Activated naive CD8-positive, alpha-beta T cell treated with anti-CD3 and anti-CD28 coated beads for 36 hours (primary cell): ENCODE measurements at places on chromosomes 12 and 14. TPM values are rescaled to one million over a fixed set of nuclear protein-coding genes. Genes with fewer than 3 reads are reported as not detected.

PRH2 gene
- total RNA-seq = not detected

- no peak overlapping the region for H3K4me3 ChIP-seq
- H3K27ac ChIP-seq = no peak overlapping the region
- no peaks in the 10 kb centered on the region for H3K27me3 ChIP-seq
- H3K4me1 ChIP-seq = no peaks in the 10 kb centered on the region
These were observed 13.3 kb upstream of the EIF4B start for GRCh38 chr12:52992699-52993557.

DNA sequence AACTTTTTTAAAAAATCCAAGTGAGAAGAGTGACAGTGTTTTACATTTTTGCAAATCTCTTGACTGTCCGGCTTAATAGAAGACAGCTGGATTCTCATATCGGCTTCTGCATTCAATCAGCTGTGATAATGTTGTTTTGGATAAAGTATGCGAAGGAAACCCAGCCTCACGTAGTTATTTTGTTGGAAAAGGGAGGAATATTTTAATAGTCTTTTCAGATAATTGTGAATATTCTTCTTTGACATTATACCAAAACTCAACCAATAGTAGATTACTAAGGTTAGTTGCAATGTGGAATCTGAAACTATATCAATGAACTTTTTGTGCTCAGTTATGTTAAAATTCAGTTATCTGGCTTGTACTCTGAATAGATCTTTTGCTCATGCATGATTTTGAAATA, 276.5 kb downstream of the ZFP36L1 start:
- H3K27ac ChIP-seq = no peak overlapping the region
- no peaks in the 10 kb centered on the region for H3K36me3 ChIP-seq
- peaks cover 41% of the 10 kb centered on the region for H3K4me1 ChIP-seq
- no peak overlapping the region for H3K4me3 ChIP-seq
- no peaks in the 10 kb centered on the region for H3K27me3 ChIP-seq

CCDC198 gene
- total RNA-seq = not detected

CDKL1 gene
- total RNA-seq = 7.4 TPM

- H3K27me3 ChIP-seq = no peaks in the 10 kb centered on the region
- DNase-seq = no peak
- H3K27ac ChIP-seq = no peak overlapping the region
- H3K4me3 ChIP-seq = no peak overlapping the region
- peaks cover 19% of the 10 kb centered on the region for H3K36me3 ChIP-seq
These were observed 74.9 kb upstream of the ACTN1 start for GRCh38 chr14:69054030-69054429.

SPX gene
- total RNA-seq = 0.42 TPM

GRCh38 chr12:89976866-89977265, 268.2 kb upstream of the ATP2B1 start:
- H3K4me1 ChIP-seq = peaks cover 4% of the 10 kb centered on the region
- H3K4me3 ChIP-seq = no peak overlapping the region
- H3K27me3 ChIP-seq = no peaks in the 10 kb centered on the region
- H3K36me3 ChIP-seq = no peaks in the 10 kb centered on the region

- no peaks in the 10 kb centered on the region for H3K36me3 ChIP-seq
- no peak overlapping the region for H3K4me3 ChIP-seq
- H3K4me1 ChIP-seq = peaks cover 7% of the 10 kb centered on the region
- H3K27ac ChIP-seq = no peak overlapping the region
- no peak for DNase-seq
- H3K27me3 ChIP-seq = peaks cover 7% of the 10 kb centered on the region
These were observed 42.3 kb upstream of the CSRP2 start for GRCh38 chr12:76921100-76921471.

GRCh38 chr12:121628536-121628935, 2.2 kb downstream of the ORAI1 start:
- no peak for DNase-seq
- peak overlapping the region; percentile 93 for H3K4me3 ChIP-seq
- no peaks in the 10 kb centered on the region for H3K27me3 ChIP-seq
- H3K27ac ChIP-seq = peak overlapping the region; percentile 98
- peaks cover 56% of the 10 kb centered on the region for H3K4me1 ChIP-seq
- H3K36me3 ChIP-seq = peaks cover 48% of the 10 kb centered on the region

RIPK3 gene
- total RNA-seq = 5.4 TPM

GRCh38 chr14:69643430-69644200, 32.2 kb downstream of the SUSD6 start:
- H3K4me1 ChIP-seq = peaks cover 57% of the 10 kb centered on the region
- H3K27ac ChIP-seq = peak overlapping the region; percentile 80
- H3K36me3 ChIP-seq = peaks cover 62% of the 10 kb centered on the region
- H3K27me3 ChIP-seq = no peaks in the 10 kb centered on the region
- no peak overlapping the region for H3K4me3 ChIP-seq

GRCh38 chr12:112924986-112925385, 13.3 kb upstream of the OAS3 start:
- H3K4me1 ChIP-seq = no peaks in the 10 kb centered on the region
- H3K27me3 ChIP-seq = no peaks in the 10 kb centered on the region
- H3K4me3 ChIP-seq = no peak overlapping the region
- H3K27ac ChIP-seq = no peak overlapping the region
- no peaks in the 10 kb centered on the region for H3K36me3 ChIP-seq

DNA sequence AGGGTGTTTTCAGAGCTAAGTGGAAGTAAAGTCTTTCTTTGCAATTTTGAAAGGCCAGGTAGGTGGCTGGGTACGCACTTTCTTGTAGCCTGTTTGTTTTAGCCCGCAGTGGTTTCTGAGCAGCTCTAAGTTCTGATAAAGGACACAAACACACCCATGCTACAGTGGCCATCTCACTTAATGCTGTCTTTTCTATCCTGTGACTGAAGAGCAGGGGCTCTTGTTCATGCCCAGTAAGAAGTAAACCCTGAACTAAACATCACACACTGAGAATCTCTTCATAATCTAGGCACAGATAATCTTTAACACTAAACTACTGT, 427.2 kb downstream of the RAD51B start:
- H3K27ac ChIP-seq = no peak overlapping the region
- peaks cover 46% of the 10 kb centered on the region for H3K4me1 ChIP-seq
- DNase-seq = no peak
- H3K4me3 ChIP-seq = no peak overlapping the region
- no peaks in the 10 kb centered on the region for H3K36me3 ChIP-seq
- no peaks in the 10 kb centered on the region for H3K27me3 ChIP-seq

DNA sequence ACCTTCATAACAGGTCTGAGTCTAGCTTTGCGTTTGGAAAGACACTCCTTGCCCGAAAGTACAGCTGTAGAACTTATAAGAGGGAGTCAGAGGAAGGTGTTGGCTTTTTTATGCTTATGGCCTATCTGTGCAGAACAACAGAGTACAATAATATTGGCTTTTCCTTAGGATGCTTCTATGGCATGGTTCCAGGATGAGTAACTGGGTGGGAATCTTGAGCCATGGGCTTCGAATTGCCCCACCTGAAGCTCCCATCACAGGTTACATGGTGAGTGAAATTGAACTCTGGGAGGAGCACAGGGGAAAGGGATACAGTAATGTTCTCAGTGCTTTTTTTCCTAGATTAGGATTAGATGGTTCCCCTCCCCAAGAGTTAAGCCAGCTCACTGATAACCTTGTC, 13.0 kb downstream of the PARP2 start:
- DNase-seq = no peak
- H3K4me3 ChIP-seq = no peak overlapping the region
- peaks cover 8% of the 10 kb centered on the region for H3K4me1 ChIP-seq
- peak overlapping the region; percentile 6 for H3K27ac ChIP-seq
